Pulmonary artery endothelial cell (primary cell): ENCODE measurements at places on chromosomes 4 and X. TPM values are rescaled to one million over a fixed set of nuclear protein-coding genes. Genes with fewer than 3 reads are reported as not detected.

Gene TMA16
- 33.3 and 34.6 TPM in 2 replicates for total RNA-seq

Gene GLUD2
- total RNA-seq: 3.5 and 3.7 TPM in 2 replicates

Gene NEUROG2
- total RNA-seq: not detected in 2 replicates

Gene FAM133A
- total RNA-seq: not detected in 2 replicates

Gene GPAT3
- 6.1 and 13.9 TPM in 2 replicates for total RNA-seq

Gene CCDC160
- total RNA-seq: not detected in 2 replicates

Gene SH2D1A
- total RNA-seq: not detected in 2 replicates

Gene FAAH2
- total RNA-seq: 1.4 and 2.6 TPM in 2 replicates

Gene GPRIN3
- total RNA-seq: 0.11 and 1.2 TPM in 2 replicates

GRCh38 chr4:3865986-3866812, 100.0 kb downstream of the ADRA2C start:
- no peak for DNase-seq

DNA sequence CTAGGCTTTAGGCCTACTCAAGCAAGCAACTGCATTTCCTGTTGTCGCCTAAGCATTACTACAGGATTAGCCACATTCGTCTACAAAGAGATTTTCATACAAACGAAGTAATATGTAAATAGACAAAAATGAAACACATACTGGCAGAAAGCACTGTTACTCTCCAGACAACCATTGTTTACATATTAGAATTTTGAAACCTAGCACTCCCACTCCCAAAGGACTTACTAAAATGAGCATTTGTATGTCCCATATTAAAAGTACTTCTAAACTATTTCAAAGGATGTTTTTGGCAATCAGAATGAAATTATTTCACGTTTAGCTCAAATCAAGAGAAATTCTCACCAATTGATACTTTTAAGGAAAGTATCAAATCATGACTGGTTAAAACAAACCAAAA, 570.8 kb downstream of the PRR32 start:
- DNase-seq: no peak

- peak; percentile 37 for DNase-seq
Measured at GRCh38 chrX:44735498-44735897, 108.3 kb upstream of the DUSP21 start.

GRCh38 chr4:636628-637159, 11.3 kb downstream of the PDE6B start:
- DNase-seq: no peak

DNA sequence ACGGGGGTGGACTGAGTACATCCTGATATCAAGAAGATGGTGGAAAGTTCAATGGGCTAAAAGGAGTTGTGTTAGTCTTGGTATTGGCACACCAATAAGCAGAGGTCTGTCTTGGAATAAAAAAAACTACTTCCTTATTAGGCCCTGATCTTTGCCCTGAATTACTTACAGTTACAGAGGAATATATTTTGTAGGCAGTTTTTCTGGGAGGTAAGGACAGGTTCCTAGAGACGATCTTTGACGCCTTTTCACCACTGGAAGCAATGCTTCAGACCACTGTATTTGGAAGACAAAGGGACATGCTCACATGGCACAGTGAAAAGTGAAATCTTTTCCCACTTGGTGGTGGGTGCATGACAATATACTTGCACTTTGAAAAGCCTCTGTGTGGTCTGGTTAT, 618 bp upstream of the XK start:
- DNase-seq: no peak

- no peak for DNase-seq
Measured at GRCh38 chr4:91621446-91621845, 682.3 kb upstream of the GRID2 start.

GRCh38 chr4:68864438-68865187, 48.8 kb downstream of the UGT2B10 start:
- DNase-seq: no peak

- DNase-seq: no peak
Measured at GRCh38 chr4:120354381-120354780, 287.7 kb upstream of the MAD2L1 start.

DNA sequence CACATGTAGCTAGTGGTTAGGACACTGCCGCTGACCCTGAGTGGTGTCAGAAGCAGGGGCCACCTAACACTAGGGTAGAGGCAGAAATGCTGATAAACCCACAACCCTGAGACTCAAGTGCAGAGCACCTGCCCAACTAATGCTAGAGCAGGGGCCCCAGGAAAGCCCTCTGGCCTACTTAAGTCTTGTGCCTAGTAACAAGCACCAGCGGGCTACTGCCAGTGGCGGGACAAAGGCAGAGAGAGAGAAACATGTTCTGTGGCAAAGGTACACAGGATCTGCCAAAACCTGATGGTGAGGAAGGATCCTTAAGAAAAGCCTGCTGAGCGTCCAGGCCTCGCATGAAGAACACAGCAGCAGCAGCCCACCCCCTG, 172.4 kb downstream of the PRDM5 start:
- no peak for DNase-seq

DNA sequence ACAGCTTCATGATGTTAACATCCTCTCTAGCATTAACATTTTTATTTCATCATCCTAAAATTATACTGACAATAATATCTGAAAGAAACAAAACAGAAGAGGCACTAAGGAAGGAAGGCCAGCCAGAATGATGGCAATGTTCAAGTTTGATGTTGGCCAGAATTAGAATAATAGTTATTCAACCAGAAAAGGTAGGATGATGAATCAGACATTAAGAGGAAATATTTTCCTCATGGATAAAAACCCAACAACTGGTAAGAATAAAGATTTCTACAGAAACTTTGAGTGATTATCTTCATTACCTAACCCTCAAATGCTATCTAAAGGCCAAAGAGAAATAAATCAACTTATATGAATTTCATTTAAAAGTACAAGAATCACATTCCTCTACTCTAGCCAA, 105.2 kb downstream of the PDE5A start:
- DNase-seq: no peak

- DNase-seq: no peak
Measured at GRCh38 chrX:134543288-134543687, 83.3 kb downstream of the HPRT1 start.

DNA sequence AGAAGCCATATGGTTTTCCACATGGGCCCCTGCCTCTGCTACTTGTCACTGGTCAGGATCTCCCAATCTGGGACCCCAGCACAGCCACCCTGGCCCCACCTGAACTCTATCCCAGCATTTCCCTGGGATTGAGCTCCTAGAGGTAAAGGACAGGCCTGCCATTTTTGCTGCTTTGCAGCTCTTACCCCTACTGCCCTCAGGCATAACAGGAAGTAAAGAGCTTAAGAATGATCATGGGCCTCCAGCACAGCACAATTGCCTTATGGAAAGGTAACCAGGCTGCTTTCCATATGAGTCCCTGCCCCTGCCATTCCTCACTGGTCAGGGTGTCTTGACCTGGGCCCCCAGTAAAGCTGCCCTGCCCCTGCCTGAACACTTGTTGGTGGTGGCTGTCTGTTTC, 254.9 kb upstream of the ZCCHC13 start:
- DNase-seq: no peak

DNA sequence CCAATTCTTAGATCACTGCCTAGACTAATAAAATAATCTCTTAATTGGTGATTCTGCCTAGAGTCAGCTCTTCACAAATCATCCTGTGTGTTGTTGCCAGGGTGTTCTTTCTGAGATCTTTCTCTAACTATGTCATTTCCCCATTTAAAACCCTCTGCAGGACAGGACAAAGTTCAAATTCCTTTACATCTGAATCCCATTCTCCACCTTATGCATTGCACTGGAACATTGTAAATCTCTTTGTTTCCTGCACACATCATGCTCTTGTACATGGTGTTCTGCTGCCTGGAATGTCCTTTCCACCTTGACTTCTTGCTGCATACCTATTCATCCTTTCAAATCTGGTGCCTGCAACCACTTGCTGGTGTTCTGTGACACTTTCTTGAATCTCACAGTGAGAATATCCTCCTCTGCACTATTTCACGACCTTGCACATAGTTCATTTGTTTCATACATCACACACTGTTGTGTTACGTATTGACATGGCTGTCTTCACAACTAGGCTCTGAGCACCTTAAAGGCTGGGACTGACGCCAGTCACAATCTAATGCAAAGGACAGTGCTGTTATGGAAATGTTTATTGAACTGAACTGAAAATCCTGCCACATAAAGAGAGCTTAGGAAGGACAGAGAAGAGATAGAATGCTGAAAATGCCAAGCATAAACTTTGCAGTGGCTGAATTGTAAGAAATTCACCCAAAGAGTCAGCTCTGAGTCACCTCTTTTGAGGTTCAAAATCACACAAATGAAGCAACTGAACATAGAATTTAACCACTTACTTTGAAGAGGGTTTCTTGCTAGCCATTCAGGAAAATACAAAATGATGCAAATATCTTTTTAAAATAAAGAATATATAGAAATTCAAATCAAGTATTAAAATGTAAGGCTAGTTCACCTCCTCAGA, 26.4 kb upstream of the SMIM14 start:
- no peak for DNase-seq

- no peak for DNase-seq
Measured at GRCh38 chrX:18455384-18455783, 30.0 kb downstream of the CDKL5 start.

- DNase-seq: no peak
Measured at GRCh38 chr4:124943938-124944337, 231.4 kb upstream of the ANKRD50 start.

- DNase-seq: no peak
Measured at GRCh38 chrX:790041-790506, 159.5 kb downstream of the SHOX start.

- DNase-seq: no peak
Measured at GRCh38 chr4:51909236-51909703, 66.3 kb downstream of the DCUN1D4 start.

DNA sequence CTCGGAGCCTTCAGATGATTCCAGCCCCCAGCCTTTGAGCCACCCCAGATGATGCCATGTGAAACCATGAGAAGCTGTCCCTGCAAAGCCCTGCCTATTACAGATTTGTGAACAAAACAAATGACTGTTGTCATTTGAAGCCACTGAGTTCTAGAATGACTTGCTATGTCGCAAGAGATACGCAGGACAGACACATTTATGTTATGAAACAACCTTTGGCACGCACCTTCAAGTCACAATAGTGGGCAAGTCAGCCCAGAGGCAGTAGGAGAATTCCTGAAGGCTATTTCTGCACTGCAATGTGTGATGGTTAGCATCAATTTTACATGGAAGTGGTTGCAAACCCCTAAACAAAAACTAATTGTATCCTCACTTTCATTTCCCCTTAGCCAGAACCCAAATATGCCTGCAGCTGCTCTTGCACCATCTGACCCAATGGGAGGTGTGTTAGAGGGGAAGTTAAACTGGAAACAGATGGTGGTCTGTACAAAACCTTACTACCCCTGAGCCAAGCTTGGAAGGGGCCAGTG, 174.4 kb upstream of the ATP6AP2 start:
- DNase-seq: no peak

- DNase-seq: no peak
Measured at GRCh38 chrX:40007131-40007755, 90.5 kb downstream of the BCOR start.

GRCh38 chr4:3802571-3803474, 36.6 kb downstream of the ADRA2C start:
- no peak for DNase-seq

DNA sequence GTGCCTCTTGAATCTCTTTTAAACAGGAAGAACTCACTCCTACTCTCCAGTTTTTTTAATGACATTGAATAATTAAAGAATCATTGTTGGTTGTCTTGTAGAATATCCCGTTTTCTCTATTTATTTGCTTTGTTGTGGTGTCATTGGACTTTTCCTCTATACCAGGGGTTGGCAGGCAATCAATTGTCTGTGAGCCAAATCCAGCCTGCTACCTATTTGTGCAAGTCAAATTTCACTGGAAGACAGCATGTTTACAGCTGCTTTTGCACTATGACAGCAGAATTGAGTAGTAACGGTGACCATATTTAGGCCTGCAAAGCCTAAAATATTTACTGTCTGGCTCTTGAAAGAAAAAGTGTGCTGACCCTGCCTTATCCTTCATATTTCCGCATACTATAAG, 34.8 kb downstream of the POLA1 start:
- no peak for DNase-seq

- no peak for DNase-seq
Measured at GRCh38 chr4:183146478-183146877, 47.4 kb downstream of the WWC2 start.

DNA sequence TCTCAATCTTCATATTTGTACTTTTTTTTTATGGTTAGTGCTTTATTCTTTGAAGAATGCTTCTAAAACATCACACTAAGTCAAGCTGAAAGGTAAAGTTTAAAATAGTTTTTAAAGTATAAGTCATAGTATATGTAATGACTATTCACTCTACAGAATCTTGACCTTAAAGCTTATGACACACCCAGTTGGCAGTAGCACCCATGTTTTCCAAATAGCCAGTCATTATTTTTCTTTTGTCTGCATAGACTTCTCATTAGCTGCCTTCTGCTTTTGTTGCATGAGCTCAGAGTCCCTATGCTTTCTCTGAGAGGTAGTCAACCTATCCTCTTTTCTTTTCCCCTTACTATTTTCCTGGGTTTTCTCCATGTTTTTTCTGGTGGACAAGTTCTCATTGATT, 231.5 kb downstream of the PCDH18 start:
- no peak for DNase-seq

DNA sequence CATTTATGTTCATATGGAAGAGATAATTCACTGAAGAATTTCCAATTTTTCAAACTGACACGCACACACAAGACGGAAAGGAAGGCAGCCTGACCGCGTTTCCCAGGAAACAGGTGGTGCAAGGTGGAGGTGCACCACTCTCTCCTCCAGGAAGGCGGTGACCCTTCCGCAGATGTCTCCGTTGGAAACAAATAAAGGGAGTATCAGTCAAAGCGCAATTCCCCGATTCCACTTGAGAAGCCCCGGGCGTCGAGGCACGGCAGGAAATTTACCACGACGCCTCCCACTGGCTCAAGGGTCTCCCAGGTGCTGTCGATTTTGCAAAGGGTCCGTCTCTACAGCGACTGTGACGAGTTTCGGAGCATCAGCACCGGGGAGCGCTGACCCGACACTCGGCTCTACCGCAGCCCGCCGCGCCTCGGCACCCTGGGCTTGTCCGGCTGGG, 770 bp upstream of the TIGD2 start:
- no peak for DNase-seq

- DNase-seq: no peak
Measured at GRCh38 chr4:66052426-66052825, 382.1 kb upstream of the EPHA5 start.

GRCh38 chrX:13506574-13506973, 62.8 kb upstream of the EGFL6 start:
- DNase-seq: peak; percentile 11

DNA sequence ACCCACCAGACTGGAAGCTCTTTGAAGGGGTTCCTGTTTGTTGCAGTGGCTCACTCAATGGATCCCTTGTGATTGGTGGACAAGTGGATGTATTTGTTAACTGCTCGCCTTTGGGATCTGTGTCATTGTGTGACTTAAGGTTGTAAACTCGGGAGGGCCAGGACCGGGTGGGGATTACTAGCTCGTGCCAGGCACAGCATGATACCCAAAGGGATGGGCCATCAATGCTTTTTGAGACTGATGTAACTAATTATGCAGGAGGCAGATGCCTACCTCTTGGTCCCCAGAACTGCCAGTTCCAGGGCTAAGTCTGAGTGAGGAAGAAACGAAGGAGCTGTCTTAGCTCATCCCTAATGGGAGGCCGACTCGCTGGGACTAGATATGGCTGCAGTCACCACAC, 27.7 kb downstream of the UTP14A start:
- DNase-seq: no peak

GRCh38 chrX:71082822-71083221, 12.8 kb upstream of the FOXO4 start:
- no peak for DNase-seq
